Ureter (tissue), 1 donor: ENCODE measurements at places on chromosomes 7 and 10. TPM values are rescaled to one million over a fixed set of nuclear protein-coding genes. Genes with fewer than 3 reads are reported as not detected.

- DNase-seq = no peak
These were observed 26.6 kb downstream of the RBM17 start for GRCh38 chr10:6115411-6115810.

- no peak for DNase-seq
These were observed 238.4 kb downstream of the EXOC4 start for GRCh38 chr7:133491201-133491691.

GRCh38 chr10:123442901-123443300 is 223.3 kb upstream of the GPR26 start:
- no peak for DNase-seq

DNA sequence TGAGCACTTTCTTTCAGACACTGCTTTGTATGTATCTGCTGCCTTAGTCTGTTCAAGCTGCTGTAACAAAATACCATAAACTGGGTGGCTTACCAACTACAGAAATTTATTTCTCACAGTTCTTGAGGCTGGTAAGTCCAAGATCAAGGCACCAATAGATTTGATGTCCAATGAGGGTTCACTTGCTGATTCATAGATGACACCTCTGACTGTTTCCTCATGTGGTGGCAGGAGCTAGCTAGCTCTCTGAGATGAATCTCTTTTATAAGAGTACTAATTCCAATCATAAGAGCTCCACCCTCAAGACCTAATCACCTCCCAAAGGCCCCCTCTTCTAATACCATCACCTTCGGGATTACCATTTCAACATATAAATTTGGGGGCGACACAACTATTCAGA is 76.6 kb upstream of the ADO start:
- no peak for DNase-seq

Gene CHAT
- total RNA-seq = not detected

Gene NXPH1
- not detected for total RNA-seq
